ENCODE measurements at places on chromosomes 4 and X.
A peak's percentile ranks its signal among the peaks of the same experiment; 100 is the strongest.

GRCh38 chr4:10524196-10524833, 67.1 kb upstream of the ZNF518B start:
- no peak for DNase-seq

DNA sequence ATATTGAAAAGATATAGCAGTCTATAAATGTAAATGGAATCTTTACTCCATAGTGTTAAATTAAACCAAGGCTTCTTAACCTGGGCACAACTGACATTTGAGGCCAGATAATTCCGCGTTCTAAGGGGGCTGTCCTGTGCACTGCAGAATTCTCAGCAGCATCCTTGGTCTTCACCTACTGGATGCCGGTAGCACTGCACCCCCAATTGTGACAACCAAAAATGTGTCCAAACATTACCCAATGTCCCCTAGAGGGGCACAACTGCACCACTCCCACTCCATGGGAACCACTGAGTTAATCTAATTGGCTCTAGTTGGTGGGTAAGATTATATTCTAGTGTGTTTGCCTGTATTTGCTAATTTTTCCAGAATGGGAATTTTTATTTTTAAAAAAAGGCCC, 16.6 kb downstream of the AP1S2 start:
- no peak for DNase-seq

DNA sequence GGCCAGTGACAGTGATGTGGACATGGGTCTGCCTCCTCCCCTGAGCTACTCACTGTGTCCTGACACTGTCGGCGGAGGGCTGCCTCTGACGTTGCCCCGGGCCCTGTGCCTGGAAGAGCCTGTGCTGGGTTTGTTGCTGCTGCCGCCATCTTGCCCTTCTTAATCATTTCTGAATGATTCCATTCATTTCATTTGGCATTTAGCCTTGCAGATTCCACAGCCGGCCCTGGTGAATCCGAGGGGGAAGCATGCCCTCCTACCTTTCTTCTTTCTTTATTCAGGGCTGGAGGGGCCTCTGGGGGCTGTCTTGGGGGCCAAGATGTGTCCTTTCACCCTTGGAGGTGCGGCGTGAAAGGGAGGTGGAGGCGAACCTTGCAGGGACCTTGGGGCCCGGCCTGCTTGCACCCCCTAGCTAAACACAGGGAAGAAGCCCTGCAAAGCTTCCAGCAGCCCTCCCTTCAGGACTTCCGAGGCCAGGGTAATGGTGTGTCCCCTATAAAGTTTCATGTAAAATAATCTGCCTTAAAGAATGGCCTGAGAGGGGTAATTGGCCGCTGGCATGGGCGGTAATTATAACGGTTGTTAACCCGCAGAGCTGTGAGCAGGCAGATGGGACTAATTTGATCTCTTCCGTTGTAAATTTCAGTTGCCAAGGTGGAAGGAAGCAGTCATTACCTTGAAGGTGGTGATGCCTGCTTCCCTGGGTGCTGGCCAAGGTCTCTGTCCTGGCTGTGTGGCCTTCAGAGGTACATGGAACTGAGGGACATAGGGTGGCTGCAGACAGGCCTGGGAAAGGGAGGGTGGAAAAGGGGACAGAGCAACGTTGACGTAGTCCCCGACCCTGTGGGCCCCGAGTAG, 92.3 kb downstream of the PSAPL1 start:
- no peak for DNase-seq

DNA sequence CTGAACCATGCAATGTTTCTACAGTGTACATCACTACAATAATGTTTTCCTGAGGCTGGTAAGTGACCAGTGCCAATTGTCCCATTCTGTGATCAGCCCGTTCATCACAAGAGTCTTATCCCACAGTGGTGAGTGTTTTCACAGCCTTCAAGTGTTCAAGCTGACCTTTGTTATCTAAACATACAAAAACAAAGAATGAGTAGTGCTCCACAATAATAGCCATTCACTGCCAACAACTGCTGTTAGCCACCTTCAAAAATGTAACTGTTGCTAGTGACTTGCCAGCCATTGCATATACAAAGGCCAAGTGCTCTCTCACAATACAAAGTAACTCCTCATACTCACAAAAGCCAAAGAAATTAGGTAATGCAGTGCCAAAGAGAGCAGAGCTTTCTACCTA, 1084.1 kb downstream of the FAM133A start:
- DNase-seq, result no peak

- DNase-seq, result no peak
Measured at GRCh38 chr4:140736669-140737343, 19.4 kb downstream of the TBC1D9 start.

DNA sequence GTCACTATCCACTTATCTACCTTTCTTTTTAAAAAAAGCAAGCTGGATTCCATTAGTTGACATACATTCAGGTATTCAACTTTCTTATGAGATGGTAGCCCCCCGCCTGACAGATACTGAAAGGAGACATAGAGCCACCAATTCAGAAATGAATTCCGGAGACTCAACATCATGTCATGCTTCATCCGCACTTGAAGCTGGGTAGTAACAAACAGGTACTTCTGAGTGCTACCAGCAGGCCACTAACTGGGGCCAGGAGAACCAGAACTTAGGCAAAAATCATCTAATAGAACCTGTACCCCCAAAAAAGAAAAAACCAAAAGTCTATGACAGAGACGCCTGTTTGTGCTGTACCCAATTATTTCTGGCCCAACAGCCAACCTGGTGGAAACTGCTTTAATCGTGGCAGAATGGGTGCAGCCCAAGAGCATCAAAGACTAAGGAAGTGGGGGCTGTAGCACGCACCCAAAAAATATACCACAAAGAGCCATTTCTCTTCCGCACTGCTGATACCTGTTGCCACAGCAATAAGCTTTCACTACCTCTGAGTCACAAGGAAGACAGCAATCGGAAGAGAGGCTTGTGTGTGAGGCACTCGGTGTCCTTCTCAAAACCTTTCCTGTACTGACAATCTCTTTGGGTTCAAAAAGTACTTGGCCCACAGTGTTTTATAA, 84.8 kb downstream of the AFAP1 start:
- no peak for DNase-seq

DNA sequence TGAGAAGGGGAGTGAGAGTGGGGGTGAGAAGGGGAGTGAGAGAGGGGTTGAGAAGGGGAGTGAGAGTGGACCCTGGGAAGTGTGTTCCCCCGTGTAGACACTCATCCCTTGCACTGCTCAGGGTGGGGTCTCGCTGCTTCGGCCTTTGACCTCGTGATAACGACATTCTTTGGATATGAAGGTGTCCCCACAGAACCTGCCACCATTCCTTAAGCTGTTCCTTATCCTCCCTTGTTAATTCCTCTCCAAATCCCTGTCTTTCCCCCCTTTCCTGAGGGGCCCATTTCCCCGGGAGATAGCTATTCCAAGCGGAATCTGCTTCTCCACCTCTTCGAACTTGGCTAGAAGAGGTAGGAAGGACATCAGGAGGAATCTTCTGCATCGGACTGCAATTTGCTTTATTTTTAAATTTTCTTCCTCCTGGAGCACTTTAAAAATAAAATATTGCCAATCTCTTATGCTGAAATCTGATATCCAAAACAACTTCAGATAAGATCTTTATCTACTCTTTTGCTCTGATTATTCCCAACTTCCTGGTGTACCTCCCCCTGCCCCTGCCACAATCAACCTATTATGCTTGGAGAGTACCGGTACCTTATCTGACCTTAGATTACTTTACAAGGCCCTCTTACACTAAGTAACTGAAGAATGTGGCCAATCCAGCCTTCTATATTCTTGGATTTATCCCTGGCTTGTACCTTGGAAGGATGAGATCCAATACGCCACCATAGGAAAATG, 15.6 kb downstream of the TRIML1 start:
- no peak for DNase-seq

GRCh38 chr4:150960818-150961217, 54.3 kb downstream of the LRBA start:
- DNase-seq, result no peak

DNA sequence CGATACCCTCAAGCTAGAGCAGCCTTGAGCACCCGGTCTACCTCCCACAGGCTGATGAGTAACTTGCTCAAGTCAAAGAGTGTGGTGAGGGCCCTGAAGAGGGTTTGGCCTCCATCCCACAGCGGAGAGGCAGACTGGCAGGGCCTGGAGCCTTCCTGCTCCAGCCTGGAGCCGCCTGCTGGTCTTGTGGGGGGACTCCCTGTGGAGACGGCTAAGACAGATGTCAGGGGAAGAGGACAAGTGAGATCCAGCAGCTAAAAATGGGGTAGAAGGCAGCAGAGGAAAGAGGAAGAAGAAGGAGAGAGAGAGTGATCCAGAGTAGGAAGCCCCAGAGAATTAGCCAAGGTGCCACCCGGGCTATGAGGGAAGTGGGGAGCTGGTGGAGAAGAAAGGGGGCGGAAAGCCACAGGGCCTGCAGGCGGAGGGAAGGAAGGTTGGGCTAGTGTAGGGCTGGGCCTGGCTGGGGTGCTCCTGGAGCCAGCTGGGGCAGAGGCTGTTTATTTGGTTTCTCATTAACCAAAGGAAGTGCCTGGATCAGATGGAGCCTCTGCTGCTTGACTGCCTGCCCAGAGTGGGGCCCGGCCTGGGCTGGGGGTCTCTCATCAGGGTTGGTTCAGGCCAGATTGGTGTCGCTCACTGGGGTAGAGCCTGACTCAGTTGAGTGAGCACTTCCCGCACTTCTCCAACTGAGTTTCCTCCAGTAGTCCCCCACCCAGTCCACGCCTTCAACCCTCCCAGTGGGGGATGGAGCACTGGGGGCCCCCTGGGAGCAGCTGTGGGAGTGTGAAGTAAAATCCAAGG, 14.2 kb downstream of the EFNB1 start:
- DNase-seq, result no peak

- DNase-seq, result no peak
Measured at GRCh38 chrX:95675794-95676193, 1008.8 kb upstream of the DIAPH2 start.

- DNase-seq, result peak; percentile 58
Measured at GRCh38 chr4:10762561-10762960, 78.0 kb upstream of the CLNK start.

- no peak for DNase-seq
Measured at GRCh38 chr4:158018831-158019230, 154.0 kb downstream of the GASK1B start.

DNA sequence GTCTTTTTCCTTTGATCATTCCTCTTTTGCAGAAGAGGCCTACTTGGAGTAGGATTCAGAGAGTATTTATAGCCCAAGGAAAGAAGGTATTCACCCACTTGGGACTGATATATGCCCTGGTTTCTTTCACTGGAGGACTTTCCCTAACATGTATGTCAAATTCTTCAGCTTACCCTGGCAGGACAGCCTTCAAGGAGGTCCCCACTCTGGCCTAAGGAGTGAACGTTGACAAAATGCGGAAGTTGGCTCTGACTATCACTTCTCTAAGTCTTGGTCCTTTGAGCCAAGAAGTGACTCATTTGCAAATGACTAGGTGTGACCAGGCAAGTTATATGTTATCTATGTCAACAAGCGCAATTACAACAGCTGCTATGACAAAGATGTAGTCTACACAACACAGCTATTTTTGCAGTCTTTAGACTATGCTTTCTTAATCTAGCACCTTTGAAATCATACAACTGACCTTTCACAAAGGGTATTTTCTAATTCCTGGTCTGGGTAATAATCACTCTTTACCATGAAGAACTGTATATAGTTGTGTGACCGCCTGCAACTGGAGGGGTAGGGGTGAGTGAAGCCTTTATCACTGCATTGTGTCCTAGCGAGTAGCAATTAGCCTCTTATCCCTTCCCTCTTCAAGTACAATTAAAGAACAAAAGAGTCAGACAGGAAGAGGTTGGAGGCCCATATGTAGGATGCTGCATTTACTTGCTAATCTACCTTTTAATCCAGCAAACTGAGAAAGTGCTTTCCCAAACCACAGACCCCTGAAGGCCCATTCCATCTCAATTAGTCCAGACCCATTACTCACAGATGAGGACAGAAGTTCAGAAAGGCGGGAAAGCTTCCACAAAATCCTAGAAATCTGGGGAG, 50.1 kb downstream of the RASGEF1B start:
- DNase-seq, result peak; percentile 39

- no peak for DNase-seq
Measured at GRCh38 chr4:113436360-113436759, 325.2 kb downstream of the CAMK2D start.

DNA sequence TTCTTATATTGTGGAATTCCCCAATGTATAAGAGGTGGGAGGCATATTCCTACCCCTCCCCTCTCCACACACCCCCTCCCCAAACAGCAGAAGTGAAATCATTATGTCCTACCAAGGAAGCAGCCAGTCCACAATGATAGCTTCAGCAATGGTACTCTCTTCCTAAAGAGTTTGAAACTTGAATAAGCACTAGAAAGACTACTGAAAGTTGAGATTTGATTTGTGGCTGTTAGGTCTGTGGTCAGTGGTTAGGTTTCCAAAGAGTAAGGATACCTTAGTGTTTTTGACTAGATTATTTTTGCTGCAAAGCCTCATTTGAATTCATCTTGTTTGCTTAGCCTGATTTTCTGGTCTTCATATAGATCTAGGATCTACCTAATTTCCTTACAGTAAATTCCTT, 242.2 kb downstream of the DKK2 start:
- DNase-seq, result no peak

GRCh38 chr4:9835430-9835829, 54.0 kb downstream of the DRD5 start:
- no peak for DNase-seq

- DNase-seq, result no peak
Measured at GRCh38 chr4:22072240-22072639, 123.7 kb upstream of the KCNIP4 start.

DNA sequence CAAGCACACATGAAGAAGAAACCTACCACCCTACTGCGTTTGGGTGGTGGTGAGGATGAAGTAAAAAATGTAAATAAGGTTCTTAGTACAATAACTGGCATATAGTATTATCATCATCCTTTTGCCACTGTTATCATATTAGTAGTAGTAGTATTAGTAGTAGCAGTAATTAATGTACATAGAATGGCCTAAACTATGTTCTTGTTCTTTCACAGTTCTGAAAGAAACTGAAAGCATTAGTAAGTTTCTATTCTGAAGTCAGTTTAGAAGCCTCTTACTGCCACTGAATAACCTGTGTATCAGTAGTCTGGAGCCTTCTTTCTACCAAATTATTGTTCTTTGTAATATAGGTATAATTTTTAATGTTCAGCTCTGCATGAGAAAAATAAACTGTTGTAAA, 21.0 kb downstream of the COL4A6 start:
- DNase-seq, result no peak

DNA sequence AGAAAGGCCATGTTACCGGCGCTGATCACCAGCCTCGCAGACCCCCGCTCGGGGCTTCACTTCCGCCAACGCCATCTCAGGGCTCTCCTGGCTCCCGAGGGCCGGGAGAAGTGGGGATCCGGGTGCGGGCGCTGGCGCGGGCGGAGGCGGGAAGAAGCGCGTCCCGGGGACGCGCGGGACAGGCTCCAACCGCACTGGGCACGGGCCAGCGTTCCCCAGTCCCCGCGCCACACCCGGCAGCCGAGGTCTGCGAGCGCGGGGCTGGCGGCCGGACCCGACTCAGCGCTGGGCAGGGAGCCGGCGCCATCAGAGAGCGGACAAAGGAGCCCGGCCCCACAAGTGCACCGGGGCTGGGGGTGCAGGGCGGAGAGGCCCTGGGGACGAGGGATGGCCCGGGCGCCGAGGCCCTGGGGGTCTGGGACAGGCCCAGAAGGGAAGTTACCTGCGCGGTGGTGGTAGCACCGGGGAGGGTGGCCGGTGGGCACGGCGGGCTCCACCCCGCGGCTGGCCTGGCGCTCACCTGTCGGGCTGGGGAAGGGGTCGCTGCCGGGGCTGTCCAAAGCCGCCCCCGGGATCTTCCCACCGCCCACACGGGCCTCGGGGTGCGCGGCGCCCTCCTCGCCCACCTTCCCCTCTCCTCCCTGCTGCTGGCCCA, 449 bp downstream of the CTPS2 start:
- DNase-seq, result no peak
